MM.1S (cell line): ENCODE measurements at places on chromosomes 7 and 10.
A peak's percentile ranks its signal among the peaks of the same experiment; 100 is the strongest.

DNA sequence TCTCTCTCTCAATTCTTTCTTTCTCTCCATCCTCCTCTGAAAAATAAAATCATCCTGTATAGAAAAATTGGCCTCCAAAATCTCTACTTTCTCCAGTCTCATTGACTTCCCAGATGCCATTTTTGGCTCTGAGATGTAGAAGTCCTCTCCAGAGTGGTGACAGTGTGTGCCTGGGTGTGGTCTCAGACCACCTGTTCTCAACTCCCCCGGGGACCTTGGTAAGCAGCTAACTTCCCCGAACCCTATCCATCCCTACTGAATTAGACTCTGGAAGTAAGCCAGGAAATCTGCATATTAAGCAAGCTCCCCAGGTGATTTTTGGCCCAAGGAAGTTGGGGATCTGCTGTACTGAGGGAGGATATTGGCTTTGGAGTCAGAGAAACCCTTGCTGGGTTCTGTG lies 120.5 kb downstream of the WDR11 start:
- no peak overlapping the region for H3K27ac ChIP-seq
- DNase-seq, result no peak
- H3K27me3 ChIP-seq, result peaks cover 48% of the 10 kb centered on the region
- H3K4me1 ChIP-seq, result no peaks in the 10 kb centered on the region
- no peak overlapping the region for H3K4me3 ChIP-seq

DNA sequence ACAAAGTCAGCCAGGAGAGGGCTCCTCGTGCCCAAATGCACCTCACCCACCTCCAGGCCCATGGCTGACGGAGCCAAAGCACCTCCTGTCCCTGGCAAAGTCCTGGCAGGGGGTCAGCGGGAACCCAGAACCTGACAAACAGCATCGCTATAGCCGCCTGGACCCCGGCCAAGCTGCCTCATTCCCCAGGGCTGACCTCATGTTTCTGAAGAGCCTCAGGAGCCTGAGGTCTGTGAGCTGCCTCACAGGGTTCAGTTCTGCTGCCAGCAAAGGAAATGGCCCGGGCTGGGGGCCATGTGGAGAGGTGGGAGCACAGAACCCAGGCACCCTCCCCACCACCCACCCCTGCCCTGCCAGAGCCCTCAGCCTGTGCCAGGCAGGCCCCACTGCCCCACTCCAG lies 4.2 kb upstream of the NANOS1 start:
- no peak overlapping the region for H3K27ac ChIP-seq
- H3K36me3 ChIP-seq, result no peaks in the 10 kb centered on the region
- no peak overlapping the region for H3K4me3 ChIP-seq
- no peak for DNase-seq
- no peaks in the 10 kb centered on the region for H3K27me3 ChIP-seq
- H3K4me1 ChIP-seq, result no peaks in the 10 kb centered on the region

DNA sequence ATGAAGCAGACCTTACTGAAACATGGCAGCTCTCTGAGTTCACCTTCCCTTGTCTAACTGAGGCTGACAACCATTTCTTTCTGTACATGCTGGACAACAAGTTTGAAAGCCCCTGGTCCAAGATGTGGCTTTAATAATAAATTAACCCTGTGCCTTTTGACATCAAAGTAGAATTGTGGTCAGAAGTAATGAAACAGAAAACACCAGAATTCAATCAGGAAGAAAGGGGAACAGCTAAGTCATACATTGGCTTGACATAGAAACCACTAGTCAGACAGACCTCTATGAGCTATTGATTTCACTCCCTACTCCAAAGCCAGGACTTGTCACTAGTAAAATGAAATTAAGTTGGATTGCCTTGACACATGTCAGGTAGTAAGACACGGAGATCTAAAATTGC lies 175.2 kb upstream of the ASAH2 start:
- H3K36me3 ChIP-seq, result no peaks in the 10 kb centered on the region
- no peaks in the 10 kb centered on the region for H3K27me3 ChIP-seq
- peaks cover 38% of the 10 kb centered on the region for H3K4me1 ChIP-seq
- peak; percentile 46 for DNase-seq
- no peak overlapping the region for H3K4me3 ChIP-seq
- H3K27ac ChIP-seq, result peak overlapping the region; percentile 24; the same call in 1 of the 2 replicates

- H3K4me1 ChIP-seq, result no peaks in the 10 kb centered on the region
- no peak for DNase-seq
- no peaks in the 10 kb centered on the region for H3K36me3 ChIP-seq
- no peak overlapping the region for H3K27ac ChIP-seq
- peaks cover 58% of the 10 kb centered on the region for H3K27me3 ChIP-seq
Measured at GRCh38 chr7:27203964-27204594, 4.2 kb upstream of the HOXA13 start.
